ENCODE measurements at places on chromosomes 1 and 21.

- DNase-seq, result no peak
Measured at GRCh38 chr1:183756326-183756725, 48.6 kb upstream of the RGL1 start.

DNA sequence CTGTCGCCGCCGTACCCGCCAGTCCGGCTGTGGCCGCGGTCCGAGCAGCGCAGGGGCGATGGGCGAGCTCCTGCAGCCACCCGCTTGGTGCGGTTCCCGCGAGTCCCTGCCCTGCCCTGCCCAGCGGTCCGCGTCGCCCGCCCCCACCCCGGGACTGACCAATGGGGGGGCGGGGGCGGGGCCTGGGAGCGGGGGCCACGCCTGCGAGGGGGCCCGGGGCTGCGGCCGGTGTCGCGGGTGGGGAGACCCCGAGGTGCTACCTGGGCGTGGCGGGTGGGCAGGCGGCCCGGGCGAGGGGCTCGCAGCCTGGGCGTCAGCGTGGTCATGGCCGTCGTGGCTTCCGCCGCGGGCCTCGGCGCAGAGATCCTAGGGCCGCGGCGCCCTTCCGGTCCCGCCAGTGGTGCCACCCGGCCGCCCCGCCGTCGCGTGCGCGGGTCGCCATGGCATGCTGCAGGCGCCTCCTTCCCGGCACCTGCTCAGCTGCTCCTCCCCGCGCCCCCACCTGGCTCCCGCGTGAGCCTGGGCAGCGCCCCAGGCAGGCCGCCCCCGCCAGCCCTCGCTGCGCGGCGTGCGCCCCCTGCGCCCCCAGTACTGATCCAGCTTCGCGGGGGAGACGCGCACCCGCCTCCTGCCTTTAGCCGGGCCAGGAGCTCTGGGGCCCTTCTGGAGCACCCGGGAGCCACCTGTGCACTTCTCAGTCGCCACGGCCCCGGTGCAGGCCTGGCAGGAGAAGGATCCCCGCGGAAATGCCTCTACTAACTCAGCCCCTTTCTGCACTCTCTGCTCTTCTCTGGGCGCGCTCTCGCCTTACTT lies at the start of gene BMP8B:
Gene BMP8B, minus strand, starts transcription at position 108 of the 813 bp plus-strand sequence. CDS start 380 bp downstream, outside the sequence.
- peak; percentile 51 for DNase-seq

DNA sequence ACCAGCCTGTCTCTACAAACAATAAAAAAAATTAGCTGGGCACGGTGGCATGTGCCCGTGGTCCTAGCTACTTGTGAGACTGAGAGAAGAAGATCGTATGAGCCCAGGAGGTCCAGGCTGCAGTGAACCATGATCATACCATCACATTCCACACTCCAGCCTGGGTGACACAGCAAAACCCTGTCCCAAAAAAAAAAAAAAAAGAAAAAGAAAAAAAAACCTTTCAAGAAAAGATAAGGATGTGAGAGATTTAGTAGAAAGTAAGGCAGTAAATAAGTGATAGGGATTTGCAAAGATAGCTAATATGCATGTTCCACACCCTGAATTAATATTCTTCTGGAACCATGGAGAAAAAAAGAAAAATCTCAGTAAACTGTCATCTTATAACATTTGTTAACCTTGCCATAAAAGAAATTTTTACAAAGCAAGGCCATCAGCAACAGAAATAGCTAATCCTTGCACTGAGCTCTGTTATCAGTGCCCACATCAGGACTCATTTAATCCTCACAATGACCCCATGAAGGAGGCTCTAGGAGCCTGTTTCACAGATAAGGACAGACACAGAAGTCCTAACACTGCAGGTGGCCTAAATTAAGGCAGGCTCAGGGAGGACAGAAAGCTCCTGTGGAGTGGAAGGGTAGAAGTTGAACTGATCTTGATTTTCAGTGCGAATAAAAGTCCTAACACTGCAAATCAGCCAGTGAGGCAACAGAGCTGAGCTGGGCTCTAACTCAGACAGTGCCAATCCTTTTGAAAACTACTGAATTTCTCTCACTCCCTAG lies 7.6 kb downstream of the GNB1 start:
- DNase-seq, result no peak

- DNase-seq, result no peak
Measured at GRCh38 chr1:79293611-79294010, 287.1 kb upstream of the ADGRL4 start.
